ENCODE measurements at places on chromosomes 1 and 21.

- DNase-seq = no peak
These were observed 34.5 kb downstream of the KLHDC7A start for GRCh38 chr1:18515120-18515667.

DNA sequence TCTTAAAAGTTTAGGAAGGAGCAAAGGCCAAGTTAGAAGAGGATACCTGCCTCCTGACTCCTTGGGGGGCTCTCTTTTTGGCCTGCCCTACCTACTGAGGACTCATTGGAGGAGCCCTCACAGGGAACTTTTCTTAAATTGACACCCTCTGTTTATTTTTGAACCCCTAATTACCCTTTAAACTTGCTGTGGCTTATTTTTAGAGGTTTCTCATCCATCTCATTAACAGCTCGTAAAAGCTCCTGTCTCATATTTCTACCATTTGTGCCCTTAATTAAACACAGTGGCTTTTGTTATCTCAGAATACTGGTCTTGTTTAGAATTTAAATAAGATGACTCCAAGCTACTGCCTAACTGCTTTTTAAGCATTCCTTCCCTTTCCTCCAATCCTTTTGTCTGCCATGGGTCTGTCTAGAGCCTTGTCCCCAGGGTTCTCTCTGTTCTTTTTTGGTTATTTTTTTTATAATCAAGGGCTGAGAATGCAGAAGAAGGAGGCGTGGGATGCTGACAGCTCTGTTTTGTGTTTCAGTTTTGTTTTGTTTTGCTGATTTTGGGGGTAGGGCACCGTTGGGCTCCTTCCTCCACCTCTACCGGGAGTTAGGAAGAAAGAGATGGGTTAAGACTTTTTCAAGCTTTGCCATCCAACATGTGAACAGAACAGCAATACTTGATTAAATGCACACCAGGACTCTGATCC, 78.0 kb downstream of the SYT6 start:
- no peak for DNase-seq

DNA sequence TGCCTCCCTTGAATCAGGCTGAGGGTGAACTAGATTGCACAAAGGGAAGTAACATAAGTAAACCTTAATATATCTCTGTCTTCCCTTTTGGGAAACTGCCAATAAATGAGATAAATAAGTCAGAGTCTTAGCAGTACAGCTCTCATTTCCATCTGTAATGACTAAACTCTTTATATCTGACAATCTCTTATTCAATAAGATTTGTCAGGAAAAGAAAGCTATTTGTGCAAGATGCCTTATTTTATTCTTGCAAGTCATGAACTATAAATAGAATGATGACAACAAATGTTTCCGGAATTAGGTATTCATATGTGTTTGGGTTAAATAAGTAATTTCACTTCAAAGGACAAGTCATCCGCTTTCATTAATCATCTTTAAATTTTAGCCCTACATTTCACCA, 229.2 kb downstream of the PTGER3 start:
- DNase-seq = peak; percentile 7

- peak; percentile 86 for DNase-seq
These were observed 144.4 kb downstream of the PTBP2 start for GRCh38 chr1:96865731-96866685.

DNA sequence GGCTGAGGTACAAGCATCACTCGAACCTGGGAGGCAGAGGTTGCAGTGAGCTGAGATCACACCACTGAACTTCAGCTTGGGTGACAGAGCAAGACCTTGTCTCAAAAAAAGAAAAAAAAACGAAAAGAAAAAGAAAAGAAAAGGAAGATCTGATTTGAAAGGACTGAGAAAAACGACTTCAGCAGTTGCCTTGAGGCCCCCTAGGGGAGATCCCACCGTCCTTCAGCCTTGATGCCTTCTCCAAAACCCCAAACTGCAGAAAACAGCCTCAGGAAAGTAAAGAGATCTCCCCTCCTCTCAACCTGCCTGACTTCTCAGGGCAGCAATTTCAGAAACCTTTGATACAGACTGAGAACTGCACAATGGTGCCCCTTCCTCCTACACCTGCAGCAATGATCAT, 50.9 kb upstream of the BCAR3 start:
- no peak for DNase-seq

DNA sequence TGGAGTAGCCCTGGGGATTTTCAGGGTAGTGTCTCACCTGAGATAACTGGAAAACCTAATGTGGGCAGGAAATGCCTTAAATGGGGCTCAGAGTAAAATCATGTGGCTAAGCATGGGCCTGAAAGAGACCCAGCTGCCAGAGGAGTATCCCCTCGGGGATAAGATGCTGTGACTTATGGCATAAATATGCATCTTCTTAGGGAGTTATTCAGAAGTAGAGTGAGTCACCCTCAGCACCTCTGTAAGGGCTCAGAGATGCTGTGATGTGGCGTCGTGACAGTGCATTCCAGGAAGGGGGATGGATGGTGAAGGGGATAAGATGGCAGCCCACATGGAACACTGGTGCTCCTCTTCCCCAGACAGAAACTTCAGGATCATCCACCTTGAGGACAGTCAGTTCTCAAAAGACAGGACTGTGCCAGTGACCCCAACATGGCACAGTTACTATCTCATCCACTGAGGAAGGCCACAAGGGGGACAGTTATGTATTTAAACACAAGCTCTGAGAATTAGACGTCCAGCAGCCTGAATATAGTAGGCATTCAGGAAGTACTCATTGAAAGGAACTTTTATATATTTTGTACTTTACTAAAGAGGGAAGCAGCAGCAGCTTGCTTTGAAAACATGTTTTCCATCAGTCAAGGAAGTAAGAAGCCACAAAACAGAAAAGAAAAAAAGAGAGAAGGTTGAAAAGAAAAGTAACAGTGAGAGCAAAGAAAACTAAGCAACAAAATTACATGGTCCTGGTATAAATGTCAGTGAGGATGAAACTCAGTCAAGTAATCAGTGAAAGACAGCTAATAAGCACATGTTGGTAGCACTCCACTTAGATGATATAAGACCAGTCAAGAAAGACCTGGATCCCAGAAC, 8.3 kb downstream of the IL24 start:
- DNase-seq = no peak

GRCh38 chr1:165565751-165566490, 22.1 kb downstream of the LRRC52 start:
- no peak for DNase-seq

DNA sequence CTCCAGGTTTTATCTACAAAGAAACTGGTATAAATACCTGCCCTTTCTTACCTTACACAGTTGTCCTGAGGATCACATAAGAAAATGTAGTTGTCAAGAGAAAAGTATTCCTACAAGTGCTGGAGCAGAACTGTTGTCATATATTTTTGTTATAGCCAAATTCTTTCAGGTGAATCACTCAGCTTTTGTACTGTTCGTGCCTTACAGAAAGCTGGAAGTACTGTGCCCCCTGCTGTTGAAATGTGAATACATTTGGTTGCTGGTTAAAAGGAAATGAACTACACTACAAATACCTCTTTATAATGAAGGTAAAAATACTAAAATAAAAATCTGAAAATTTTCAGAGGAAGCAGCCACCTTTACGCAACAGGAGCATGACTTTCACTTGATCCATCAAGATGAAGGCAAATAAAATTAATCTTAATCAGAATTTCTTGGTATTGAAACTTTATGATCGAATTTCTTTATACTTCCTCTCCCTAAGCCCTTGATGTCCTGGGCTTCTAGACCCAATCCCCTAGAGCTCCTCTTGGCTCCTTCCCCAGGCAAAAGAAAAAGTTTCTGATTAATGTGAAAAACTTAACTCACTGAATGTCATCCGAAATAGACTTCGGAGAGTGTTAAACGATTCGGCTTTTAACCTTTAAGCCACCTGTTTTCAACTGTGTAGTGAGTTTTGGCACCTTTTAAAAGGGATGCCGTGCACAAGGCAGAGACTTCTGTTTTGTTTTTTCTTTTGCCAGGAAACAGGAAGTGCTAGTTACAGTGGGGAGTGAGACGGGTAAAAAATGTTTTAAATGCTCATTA, 12.5 kb downstream of the CHML start:
- no peak for DNase-seq

GRCh38 chr1:245874942-245875580, 632.0 kb downstream of the SMYD3 start:
- peak; percentile 91 for DNase-seq

GRCh38 chr1:227559499-227559898, 3.9 kb upstream of the ZNF678 start:
- DNase-seq = no peak

- no peak for DNase-seq
These were observed 299.7 kb upstream of the PRMT6 start for GRCh38 chr1:106756752-106757151.

- no peak for DNase-seq
These were observed 4.4 kb upstream of the HMGN1 start for GRCh38 chr21:39353295-39353694.

- DNase-seq = peak; percentile 52
These were observed 20.4 kb downstream of the CSDE1 start for GRCh38 chr1:114737314-114737849.

DNA sequence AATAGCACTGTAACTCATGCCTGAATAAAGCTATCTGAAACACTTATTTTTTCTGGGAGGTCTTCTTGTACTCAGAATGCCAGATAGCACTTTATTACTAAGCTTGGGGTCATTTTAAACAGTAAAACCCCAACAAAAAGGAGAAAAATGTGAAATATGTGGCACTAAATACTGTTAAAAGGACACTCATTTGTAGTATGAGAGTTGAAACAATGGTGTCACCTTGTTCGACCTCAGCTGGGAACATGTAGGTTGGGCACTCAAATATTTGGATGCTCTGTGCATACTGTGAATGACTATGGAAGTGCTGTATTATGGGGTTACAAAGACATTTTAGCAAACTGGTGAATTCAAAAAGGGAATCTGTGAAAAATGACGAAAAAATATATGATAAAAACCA, 53.9 kb downstream of the SELENOF start:
- DNase-seq = no peak

- no peak for DNase-seq
These were observed 34.8 kb upstream of the CD101 start for GRCh38 chr1:116966791-116967190.

DNA sequence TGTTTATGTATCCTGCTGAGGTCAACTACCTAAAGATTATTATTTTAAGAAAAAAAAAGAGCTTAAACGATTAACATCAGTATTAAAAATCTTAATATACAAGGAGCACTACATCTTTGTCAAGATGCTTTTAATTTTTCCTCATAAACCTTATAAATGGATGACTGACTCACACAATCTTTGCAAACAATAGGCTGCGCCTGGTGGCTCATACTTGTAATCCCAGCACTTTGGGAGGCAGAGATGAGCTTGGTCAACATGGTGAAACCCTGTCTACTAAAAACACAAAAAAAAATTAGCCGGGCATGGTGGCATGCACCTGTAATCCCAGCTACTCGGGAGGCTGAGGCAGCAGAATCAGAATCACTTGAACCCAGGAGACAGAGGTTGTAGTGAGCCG, 1.7 kb downstream of the KHDC4 start:
- no peak for DNase-seq

- no peak for DNase-seq
These were observed 13.4 kb downstream of the KCNA10 start for GRCh38 chr1:110505596-110505995.

DNA sequence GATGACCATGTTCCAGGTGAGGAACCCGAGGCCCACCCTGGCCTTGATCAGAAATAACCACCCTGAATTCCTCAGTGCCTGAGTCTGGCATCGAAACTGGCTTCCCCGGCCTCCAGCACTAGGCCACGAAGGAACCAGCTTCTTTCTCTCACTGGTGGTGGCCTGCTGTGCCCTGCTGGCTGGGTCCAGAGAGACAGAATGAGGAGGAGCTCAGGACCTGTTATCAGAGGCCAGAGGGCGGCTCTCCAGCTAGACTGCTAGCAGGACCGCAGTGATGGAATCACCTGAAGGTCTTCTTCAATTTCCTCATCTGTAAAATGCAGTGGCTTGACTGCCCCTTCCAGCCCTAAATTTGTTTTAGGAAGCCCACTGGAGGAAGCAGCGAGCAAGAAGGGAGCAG, 20.5 kb downstream of the ROR1 start:
- no peak for DNase-seq

- no peak for DNase-seq
These were observed 193.2 kb downstream of the LHX8 start for GRCh38 chr1:75327395-75327794.

DNA sequence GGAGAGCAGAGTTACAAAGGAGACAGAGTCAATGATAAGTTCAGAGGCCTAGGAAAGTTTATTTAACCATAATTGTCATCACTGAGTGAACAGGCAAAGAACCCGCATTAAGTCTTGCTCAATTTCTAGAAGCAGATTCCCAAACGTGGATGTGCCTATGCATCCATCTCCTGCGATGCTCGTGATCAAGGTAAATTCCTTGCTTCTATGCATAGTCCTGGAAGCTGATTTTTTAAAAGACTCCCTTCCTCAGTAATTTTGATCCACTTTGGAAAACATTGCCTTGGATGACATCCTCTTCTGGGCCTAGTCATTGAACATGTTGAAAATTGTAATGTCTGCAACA, 116.4 kb downstream of the TNFSF18 start:
- no peak for DNase-seq

DNA sequence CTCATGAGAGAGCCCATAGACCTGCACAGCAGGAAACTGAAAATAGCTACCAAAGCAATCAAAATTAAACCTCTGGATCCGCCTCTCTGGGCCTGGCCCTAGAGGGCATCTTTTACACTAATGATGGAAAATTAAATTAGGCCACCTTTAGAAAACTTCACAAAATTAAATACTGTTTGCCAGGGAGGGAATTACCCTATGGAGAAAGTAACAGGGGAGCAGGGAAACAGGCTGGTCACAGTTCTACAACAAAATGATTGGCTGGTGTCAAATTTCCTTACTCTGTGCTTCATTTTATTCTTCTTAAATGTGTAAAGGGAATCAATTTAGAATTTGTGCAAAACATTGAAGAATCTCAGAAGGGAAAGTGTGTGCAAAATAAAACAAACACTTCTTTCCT, 62.4 kb downstream of the SPATA46 start:
- DNase-seq = no peak

DNA sequence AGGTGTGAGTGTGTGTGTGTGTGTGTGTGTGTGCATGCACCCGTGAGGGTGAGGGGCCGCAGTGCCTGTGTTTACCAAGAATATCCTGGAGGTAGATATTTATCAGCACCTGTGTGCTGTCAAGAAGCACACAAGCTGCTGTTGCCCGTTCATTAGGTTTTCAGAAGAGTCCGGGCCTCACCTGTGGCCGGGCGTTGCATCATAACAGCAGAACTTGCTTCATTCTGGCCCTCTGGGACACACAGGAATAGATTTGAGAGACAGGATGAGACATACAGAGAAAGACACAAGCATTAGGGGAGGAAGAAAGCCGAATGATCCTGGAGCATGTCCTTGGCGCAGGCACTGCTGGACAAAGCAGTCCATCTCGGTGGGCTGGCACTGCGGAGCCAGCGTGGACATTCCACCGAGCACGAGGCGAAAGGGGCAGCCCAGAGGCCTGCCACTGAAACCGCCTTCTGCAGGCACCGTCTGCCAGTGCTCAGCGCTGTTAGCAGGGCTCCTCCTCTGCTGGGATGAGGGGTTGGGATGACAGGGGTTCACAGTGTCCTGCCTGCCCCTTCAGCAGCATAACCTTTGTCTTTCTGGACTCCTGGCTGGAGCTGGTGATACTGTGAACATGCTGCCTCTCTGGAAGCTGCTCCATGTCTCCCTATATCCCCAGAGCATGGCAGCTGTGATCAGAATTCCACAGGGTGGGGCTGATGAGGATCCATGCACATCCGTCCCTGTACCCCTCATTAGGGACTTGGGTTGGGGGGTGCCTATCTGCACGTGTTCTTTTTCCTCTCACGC, 81.1 kb downstream of the PEX14 start:
- DNase-seq = peak; percentile 28

GRCh38 chr1:33329600-33330305, 8.9 kb upstream of the A3GALT2 start:
- no peak for DNase-seq

- no peak for DNase-seq
These were observed 52.6 kb downstream of the SIK1 start for GRCh38 chr21:43374228-43374885.
